ENCODE measurements at places on chromosomes 7 and 10.

- no peak for DNase-seq
Measured at GRCh38 chr10:4343873-4344272, 482.1 kb upstream of the AKR1E2 start.

GRCh38 chr10:30075481-30075880, 16.1 kb upstream of the JCAD start:
- DNase-seq, result no peak

DNA sequence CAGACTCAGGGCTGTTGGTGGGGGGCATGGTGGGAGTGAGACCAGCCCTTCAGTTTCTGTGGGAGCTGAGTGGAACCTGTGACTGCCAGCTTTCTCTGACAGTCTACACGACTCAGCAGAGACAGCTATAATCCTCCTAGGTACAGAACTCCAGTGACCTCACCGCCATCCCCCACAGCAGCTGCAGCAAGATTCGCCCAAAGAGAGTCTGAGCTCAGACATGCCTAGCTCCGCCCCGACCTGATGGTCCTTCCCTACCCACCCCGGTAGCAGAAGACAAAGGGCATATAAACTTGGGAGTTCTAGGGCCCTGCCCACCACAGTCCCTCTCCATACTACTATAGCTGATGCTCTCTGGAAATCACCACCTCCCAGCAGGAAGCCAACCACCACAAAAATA, 500.1 kb downstream of the ETV1 start:
- DNase-seq, result no peak

DNA sequence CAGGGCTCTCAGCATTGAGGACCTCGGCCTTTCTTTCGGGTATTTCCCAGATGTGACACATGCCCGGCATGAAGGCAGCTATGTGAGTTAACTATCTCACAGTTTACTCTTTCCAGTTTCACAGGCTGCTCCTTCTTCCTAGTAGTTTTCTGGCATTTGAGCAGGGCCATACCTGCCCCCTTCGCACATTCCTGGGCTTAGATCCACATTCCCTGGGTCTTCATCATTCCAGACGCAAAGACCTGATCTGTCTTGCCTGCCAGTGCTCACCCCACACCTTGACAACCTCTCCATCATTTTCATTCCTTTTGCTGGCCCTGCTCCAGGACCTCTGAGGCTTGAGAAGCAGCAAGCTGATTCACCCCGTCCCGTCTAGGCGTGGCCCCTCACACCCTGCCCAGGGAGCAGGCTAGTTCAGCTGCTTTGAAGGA, 227.5 kb downstream of the WDR11 start:
- no peak for DNase-seq

DNA sequence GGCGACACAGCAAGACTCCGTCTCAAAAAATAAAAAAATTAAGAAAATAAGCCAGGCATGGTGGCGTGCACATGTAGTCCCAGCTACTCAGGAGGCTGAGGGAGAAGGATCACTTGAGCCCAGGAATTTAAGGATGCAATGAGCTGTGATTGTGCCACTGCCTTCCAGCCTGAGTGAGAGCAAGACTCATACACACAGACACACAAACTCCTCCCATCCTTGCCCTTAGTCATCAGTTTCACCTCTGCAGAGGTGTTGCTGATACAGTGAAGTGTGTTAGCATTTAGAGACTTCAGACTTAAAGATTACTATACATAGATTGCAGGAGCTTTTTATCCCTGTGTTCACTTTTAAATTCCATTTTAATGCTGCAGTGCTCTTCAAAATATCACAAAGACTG, 5.5 kb upstream of the H2AZ2 start:
- no peak for DNase-seq

- no peak for DNase-seq
Measured at GRCh38 chr10:30865141-30865926, 166.3 kb downstream of the ZNF438 start.

GRCh38 chr10:95026461-95026860, 42.8 kb downstream of the CYP2C8 start:
- no peak for DNase-seq

DNA sequence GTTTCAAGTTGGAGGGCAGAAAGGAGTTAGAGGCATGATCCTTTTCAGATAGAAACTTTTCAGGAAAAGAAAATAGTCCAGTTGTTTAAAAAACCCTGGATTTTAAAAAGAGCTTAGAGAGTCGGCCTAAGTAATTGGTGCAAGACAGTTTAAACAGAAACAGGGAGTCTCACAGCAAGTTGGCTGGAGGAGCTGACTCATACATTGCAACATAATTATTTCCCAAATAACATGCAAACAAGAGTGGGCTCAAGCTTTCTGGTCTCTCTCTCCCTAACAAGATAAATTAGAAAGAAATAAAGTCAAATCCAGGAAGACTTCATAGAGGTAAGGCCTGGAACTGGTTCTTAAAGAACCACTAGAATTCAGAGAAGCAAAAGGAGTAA, 100.3 kb upstream of the AGBL3 start:
- DNase-seq, result peak; percentile 63

DNA sequence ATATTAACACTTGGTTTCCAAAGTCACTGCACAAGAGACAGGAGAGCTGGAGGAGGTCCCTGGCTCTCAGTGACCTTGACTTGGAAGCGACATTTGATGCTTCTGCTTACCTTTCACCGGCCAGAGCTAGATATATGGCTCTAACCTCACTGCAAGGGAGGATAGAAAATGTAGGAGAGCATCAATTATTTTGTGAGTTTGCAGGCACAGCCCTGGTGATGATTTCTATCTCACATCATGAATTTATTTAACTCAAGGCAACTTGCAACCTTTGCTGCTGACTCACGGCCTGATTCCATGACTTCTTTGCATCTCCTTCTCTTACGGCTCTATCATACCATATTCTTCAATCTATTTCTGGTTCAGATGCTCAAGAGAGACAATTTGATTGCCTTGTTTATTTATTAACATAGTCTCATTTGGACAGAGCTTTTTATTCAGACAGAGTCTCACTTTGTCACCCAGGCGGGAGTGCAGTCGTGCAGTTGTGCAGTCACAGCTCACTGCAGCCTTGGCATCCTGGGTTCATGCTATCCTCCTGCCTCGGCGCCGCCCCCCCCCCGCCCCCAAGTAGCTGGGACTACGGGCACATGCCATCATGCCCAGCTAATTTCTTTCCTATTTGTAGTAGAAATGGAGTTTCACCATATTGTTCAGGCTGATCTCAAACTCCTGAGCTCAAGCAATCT, 196.0 kb downstream of the REEP3 start:
- DNase-seq, result no peak

DNA sequence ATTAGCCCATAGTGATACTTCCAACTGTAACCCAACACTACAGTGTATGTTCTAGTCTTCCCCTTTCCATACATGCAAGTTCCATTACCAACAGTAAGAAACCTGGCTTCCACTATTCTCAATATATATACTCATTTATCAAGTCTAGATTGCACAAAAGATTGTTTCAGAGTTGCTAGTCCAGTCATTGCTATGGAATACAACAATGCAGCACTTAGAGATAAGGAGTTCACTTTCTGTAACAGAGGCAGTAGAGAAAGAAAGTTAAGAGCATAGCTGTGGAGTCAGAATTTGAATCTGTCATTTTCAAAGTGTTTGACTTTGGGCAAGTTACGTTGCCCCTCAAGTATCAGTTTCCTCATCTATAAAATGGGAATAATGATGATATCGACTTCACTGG, 90.1 kb downstream of the RTKN2 start:
- DNase-seq, result peak; percentile 34

GRCh38 chr7:132932296-132933071, 149.4 kb downstream of the CHCHD3 start:
- no peak for DNase-seq

DNA sequence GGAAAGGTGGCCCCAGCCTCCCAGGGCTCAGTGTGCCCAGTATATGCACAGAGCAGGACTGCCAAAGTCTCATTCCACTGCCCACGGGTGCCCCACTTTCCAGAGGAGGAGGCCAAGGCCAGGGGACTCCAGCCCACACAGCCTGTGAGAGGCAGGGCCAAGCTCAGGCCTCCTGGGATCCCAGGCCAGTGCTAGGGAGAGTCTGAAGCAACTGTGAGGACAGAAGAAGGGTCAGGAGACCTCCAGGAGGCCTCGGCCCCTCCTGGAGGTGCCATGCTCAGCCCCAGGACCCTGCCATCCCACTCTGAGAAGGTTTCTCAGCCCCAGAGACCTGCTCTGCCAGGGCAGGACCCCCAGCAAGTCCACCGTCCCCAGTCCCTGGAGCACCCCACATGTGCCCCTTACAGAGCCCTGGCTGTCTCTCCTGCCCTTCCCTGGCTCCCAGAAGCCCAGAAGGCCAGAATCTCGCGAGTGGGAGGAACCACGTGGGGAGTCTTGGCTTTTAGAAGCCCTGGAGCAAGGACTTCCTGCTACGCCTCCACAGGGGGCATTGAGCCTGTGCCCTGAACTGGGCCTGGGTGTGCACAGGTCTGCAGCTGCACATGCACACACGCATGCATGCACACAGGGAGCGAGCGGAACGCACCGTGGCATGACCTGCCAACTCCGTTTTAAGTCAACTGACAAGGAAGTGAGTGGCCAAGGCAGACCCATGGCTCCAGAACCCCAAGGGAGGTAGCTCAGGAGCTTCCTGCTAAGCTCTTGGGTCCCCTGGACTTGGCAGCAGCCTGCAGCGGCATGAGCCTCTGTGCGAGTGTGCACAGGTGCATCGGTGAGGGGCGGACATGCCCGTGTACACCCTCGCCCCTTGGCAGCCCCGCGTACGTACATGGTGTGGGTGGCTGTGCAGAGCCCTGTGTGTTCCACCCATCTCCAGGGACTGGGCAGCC, 33.6 kb downstream of the ZCCHC24 start:
- no peak for DNase-seq

DNA sequence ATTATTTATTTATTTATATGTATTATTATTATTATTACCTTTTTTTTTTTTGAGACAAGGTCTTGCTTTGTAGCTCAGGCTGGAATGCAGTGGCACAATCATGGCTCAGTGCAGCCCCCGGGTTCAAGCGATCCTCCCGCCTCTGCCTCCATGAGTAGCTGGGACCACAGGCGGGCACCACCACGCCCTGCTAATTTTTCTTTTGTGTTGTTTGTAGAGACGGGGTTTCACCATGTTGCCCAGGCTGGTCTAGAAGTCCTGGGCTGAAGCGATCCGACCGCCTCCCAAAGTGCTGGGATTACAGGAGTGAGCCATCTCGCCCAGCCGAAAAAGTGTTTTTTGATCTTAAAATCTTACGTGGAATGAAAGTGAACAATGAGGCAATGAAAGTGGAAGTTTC, 79.4 kb upstream of the C1GALT1 start:
- DNase-seq, result no peak

GRCh38 chr10:32795598-32796183, 162.3 kb downstream of the ITGB1 start:
- DNase-seq, result peak; percentile 3

DNA sequence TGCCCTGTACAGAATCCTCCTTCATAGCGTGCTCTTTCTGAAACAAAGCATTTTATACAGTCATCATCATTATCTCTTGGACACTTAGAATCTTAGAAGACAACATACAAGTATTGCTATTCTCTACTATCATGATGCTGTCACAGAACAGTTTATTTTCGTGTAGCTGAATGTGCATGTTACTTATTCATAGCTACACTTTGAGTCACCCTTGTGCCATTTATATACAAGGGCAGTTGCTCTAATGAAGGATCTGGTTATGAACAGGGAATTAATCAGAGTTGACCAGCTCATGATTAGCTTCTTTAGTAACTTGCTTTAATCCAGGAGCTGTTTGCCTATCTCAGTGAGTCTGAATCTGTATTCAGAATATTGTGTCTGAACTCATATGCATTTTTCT, 11.2 kb downstream of the CASP2 start:
- no peak for DNase-seq

DNA sequence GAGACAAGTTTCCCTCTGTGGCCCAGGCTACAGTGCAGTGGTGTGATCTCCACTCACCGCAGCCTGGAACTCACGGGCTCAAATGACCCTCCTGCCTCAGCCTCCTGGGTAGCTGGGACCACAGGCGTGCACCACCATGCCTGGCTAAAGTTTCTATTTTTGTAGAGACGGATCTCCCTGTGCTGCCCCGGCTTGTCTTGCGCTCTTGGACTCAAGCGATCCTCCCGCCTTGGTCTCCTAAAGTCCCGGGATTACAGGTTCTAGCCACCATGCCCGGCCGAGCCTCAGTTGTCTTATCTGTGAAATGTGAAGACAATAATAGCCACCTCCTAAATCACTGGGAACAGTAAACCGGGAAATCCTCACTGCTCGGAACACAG, 88.1 kb downstream of the FOXL3 start:
- DNase-seq, result no peak

DNA sequence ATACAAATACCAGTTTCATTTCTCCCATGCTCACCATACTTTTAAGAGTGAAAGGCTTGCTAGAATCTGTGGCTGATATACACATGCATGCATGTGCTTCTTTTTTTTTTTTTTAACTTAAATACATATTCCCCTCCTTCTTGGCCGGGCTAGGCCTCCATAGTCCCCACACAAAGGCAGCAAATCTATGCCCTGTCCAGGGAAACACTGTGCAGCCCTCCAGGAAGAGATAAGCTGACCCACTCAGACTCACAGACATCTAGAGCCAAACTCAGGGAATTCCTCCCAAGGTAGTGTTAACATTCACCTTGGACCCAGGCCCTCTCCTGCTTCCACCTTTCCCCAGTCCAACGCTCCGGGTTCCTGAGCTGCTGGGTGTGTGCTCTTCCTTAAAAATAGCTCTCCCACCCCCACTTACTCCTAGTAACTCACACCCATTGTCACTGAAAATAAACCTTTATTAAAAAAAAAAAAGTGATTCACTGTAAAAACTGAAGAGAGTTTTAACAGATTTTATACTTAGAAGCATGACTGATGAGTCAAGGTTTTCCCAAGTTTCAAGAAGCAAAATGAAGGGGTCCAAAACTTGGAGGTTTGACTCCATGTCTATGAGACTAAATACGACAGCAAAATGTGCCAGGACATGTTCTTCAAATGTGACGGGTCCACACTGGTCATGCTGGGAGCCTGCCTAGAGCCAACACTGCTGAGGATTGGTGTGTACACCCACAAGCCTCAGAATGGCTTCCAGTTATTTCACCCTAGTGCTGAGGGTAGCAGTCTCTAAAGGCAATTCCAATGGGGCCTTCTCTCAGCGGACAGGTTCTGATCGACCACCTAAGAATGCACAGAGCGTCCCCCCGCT, 159.5 kb downstream of the GLI3 start:
- no peak for DNase-seq

DNA sequence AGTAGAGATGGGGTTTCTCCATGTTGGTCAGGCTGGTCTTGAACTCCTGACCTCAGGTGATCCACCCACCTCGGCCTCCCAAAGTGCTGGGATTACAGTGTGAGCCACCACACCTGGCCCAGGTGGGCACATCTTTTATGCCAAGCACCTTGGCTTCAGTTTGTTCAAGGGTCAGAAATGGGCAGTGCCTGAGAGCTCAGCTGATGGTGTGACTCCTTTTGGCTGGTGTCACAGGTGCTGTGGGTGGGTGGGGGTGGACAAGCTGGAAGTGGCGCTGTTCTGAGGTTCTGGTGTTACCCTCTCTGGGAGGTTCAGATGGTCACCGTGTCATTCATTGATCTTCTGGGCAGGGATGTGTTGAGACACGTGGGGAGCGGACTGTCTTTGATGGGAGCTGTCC, 11.5 kb downstream of the ADCY1 start:
- no peak for DNase-seq

GRCh38 chr7:145036604-145037405, 201.0 kb upstream of the TPK1 start:
- peak; percentile 4 for DNase-seq

- no peak for DNase-seq
Measured at GRCh38 chr7:108456845-108457540, 757 bp upstream of the NRCAM start.

GRCh38 chr10:122362621-122363020, 11.9 kb upstream of the PLEKHA1 start:
- no peak for DNase-seq

GRCh38 chr7:38858259-38858884, 50.6 kb downstream of the VPS41 start:
- no peak for DNase-seq

- DNase-seq, result no peak
Measured at GRCh38 chr10:96972264-96972663, 140.2 kb downstream of the LCOR start.

Measured in non-pigmented ciliary epithelial cell (primary cell).